ENCODE measurements at places on chromosomes 4 and X.

GRCh38 chrX:123085311-123085940 lies 98.7 kb upstream of the GRIA3 start:
- no peak for DNase-seq

GRCh38 chr4:1294424-1294823 lies 4.7 kb downstream of the MAEA start:
- no peak for DNase-seq

DNA sequence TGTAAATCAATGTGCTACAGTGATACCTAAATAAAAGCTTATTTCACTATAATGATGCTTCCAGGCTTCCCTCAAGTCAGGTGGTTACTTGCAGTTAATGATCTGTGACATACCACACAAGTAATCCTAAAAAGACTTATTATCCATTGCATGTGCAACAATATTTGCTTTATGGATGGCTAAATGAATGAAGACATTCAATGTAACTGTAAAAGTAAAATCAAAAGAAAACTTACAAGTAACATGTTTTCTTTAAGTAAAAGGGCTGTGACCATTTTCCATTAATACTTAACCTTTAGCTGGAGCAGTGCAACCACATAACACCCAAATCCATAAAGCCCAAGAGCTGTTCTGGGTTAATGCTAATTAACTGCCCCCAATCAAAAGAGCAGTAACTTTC lies 42.6 kb downstream of the RAB28 start:
- no peak for DNase-seq

DNA sequence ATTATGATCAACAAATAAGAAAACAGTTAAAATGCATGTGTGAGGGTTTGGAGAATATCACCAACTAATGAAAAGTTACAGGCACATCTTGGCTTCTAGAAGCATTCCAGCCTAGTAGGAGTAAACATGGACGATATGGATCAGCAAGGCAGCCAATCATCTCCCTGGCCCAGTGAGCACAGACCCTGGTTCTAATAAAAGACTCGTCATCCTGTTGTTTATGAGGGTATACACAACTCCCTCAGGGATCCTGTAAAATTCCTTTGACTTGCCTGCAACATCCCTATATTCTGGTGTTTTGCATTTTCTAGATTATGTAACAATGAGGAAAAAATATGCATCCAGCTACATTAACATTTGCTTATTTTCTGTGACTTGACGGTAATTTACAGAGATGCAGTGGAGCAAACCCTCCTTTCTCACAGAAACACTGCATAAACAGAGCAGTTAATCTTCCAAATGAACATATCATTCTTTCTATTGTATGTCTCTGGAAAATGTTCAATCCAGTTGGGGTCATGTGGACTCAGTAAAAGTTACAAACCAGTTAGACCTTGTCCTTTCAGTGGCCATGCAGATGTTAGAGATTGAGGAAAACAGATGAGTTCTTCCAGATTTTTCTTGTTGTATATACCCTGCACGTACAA lies 88.9 kb upstream of the NDP start:
- no peak for DNase-seq

- DNase-seq, result no peak
These were observed 531.5 kb upstream of the SLIT2 start for GRCh38 chr4:19720190-19720589.
